GM18507 (cell line): ENCODE measurements at places on chromosomes 1 and 21.

DNA sequence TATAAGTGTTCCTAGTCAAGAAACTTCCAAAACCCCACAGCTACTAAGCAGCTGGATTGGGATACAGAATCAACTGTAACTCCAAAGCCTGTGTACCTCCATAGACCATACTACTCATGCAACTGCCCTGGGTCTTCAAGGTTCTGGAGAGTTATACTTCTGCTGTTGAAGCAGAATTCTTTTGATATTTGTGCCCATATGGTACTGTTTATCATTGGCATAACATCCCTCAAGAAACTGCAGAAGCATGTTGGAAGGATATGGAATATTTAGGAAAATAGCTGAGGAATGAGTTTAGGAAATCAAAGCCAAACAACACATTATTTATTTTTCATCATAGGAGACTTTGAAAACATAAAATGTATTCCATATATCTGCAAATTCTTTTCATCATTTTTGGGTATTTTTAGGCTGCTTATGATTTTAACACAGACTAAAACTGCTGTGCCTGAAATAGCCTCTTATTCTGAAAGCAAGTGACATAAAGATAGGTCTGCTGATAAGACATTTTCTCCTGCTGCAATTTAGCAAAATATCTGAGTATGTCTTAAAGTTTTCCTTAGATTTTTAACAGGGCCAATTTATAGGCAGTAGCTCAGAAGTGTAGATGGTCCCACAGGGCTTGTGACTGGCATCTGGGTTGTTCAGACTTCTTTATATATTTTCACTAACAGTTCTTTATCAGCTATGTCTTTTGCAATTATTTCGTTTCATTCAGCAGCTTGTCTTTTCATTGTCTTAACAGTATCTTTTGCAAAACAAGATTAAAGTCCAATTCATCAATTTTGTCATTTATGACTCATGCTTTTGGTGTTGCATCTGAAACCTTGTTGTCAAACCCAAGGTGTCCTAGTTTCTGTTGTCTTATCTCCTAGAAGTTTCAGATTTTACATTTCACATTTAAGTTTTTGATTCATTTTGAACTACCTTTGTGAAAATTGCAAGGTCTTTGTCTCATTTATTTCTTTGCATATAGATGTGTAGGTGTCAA is 41.1 kb upstream of the ZNF124 start:
- no peak for DNase-seq

DNA sequence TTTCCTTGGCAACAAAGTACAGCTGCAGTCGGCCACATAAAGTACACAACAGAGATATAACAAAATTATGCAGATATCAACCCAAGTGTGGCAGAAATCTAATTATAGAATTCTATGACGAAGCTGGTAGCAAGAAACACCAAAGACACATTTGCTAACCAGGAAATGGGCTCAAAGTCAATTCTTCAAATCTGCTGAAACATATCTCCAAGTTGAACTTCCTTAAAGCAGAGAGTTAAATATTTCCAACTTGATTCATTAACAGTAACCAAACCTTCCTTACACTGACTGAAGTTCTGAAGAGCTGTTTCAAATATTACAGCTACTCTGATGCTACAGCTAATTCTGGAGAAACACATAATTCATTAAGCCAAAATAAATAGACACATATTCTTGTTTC is 67.6 kb upstream of the SDC3 start:
- no peak for DNase-seq

GRCh38 chr1:165356876-165357275 is 361 bp upstream of the LMX1A start:
- DNase-seq = no peak

DNA sequence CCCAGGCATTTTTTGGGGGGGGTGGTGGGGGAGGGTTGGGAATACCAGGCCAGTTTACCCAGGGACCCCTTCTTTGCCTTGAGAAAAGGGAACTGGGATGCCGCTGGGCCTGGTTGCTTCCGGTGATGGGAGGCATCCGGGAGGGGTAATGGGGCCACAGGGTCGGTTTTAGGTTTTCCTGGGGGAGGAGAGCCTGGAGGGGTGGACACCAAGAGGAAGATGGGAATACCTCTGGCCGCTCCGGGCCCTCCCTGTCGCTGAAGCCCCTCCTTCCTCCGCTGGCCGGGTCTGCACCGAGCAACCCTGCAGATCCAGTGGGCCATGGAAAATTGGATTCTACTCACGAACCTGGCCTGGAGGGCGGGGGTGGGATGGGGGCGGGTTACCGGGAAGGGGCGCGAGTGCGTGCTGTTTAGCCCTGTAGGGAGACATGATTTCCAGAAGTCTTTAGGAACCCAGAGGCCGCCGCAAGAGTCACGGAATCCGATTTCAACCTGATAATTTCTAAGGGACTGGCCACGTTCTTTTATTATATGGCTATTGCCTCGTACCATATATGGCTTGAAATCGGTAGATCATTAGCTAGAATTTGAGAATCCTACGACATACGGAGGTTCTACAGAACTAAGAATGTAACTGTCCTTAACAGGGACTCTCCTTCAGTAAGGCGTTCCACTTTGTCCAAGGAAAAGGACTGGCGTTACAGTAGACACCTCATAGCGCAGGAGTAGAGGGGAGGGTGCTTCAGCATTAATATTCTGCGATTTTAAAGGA is 749 bp downstream of the AKIRIN1 start:
- DNase-seq = no peak

GRCh38 chr1:80447526-80447925 is 1353.2 kb upstream of the ADGRL2 start:
- no peak for DNase-seq

DNA sequence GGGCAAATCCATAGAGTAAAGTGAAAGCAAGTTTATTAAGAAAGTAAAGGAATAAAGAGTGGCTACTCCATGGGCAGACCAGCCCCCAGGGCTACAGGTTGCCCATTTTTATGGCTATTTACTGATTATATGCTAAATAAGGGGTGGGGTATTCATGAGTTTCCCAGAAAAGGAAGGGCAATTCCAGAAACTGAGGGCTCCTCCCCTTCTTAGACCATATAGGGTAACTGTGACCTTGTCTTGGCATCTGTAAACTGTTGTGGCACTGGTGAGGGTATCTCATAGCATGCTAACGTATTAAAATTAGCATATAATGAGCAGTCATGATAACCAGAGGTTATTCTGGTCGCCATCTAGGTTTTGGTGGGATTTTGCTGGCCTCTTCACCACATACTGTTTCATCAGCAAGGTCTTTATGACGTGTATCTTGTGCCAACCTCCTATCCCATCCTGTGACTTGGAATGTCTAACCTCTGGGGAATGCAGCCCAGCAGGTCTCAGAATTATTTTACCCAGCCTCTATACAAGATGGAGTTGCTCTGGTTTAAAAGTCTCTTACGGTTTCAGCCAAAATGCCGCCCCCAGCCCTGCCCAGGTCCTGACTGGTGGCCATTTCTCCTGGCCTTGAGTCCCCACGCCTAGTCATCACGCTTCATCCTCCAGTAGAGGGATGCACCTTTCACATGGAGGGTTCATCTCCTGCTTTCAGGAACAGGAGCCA is 982 bp upstream of the TRIM17 start:
- no peak for DNase-seq

GRCh38 chr21:32062591-32063227 is 189.9 kb downstream of the HUNK start:
- DNase-seq = no peak

DNA sequence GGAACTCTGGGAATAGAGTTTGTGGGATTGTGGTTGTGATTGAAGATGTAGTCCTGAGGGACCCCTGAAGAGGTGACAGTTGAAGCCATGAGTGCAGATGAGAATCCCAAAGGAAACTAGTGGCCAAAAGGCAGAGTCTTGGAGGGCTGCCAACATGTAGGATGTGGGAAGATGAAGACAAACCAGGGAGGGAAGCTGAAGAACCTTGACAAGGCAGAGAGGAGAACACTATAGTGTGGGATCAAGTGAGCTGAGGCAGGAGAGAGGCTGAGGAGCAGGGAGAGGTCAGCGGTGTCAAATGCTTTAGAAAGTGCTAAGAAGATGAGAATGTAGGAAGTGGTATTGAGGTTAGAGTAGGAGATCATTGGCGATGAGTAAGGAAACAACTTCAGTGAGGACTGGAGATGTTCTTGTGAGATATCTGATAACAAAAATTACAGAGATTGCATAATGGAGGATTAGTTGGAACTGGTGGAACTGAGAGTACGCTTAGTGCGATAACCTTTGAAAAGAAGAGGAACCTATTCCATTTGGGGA is 88.5 kb upstream of the VCAM1 start:
- DNase-seq = no peak

GRCh38 chr1:214352838-214353237 is 71.9 kb downstream of the SMYD2 start:
- no peak for DNase-seq
